Diencephalon (tissue), 1 donor: ENCODE measurements at places on chromosomes 4 and X. TPM values are rescaled to one million over a fixed set of nuclear protein-coding genes. Genes with fewer than 3 reads are reported as not detected.

The RNF128 gene
- total RNA-seq: 7.2 TPM

The GPR173 gene
- total RNA-seq: 27.0 TPM

The PLAC8 gene
- 2.1 TPM for total RNA-seq

The PFKFB1 gene
- 0.23 TPM for total RNA-seq

The TMPRSS11F gene
- total RNA-seq: not detected

The GLRA2 gene
- total RNA-seq: 52.4 TPM

The RPS6KA6 gene
- 27.2 TPM for total RNA-seq

The MBTPS2 gene
- 21.9 TPM for total RNA-seq

The OTUD6A gene
- total RNA-seq: not detected

The GYG2 gene
- total RNA-seq: 17.8 TPM

The SAT1 gene
- total RNA-seq: 64.8 TPM

The RTL3 gene
- not detected for total RNA-seq

The CACNA1F gene
- not detected for total RNA-seq

The MAGEE1 gene
- 27.5 TPM for total RNA-seq

The IGFBP7 gene
- total RNA-seq: 59.1 TPM

The PRDM5 gene
- 30.4 TPM for total RNA-seq

The SEL1L3 gene
- total RNA-seq: 70.6 TPM

The IQSEC2 gene
- 11.1 TPM for total RNA-seq

The ZMAT1 gene
- total RNA-seq: 8.5 TPM

The PTCHD1 gene
- 11.5 TPM for total RNA-seq

The SOWAHD gene
- 0.69 TPM for total RNA-seq

The FGFBP2 gene
- not detected for total RNA-seq

The KIF4A gene
- 5.8 TPM for total RNA-seq

The CFP gene
- total RNA-seq: 1.4 TPM

The AVPR2 gene
- total RNA-seq: not detected

The HNRNPD gene
- total RNA-seq: 64.4 TPM

The GUCY1A1 gene
- 264 TPM for total RNA-seq

The NAP1L2 gene
- total RNA-seq: 65.3 TPM

The S100G gene
- not detected for total RNA-seq

The PRRG3 gene
- 10.4 TPM for total RNA-seq

The IL1RAPL1 gene
- total RNA-seq: 30.9 TPM

The REELD1 gene
- total RNA-seq: not detected

The TBX22 gene
- total RNA-seq: 0.23 TPM

The CCDC160 gene
- total RNA-seq: 8.5 TPM

The MAGEA2 gene
- not detected for total RNA-seq

The RADX gene
- total RNA-seq: 32.5 TPM

The TNMD gene
- total RNA-seq: 0.23 TPM

The DKK2 gene
- total RNA-seq: 5.8 TPM

The CASP6 gene
- total RNA-seq: 10.6 TPM

The SH3TC1 gene
- 2.3 TPM for total RNA-seq

The PQBP1 gene
- 40.1 TPM for total RNA-seq

The BEX5 gene
- 57.9 TPM for total RNA-seq

The TRAM1L1 gene
- total RNA-seq: 24.5 TPM

The ADAMTS3 gene
- total RNA-seq: 13.1 TPM

The FOXR2 gene
- total RNA-seq: not detected

The TIMM8A gene
- 9.7 TPM for total RNA-seq

The NAT8L gene
- 25.6 TPM for total RNA-seq

The CCSER1 gene
- 155 TPM for total RNA-seq

The IL1RAPL2 gene
- 6.5 TPM for total RNA-seq

The SUPT20HL2 gene
- not detected for total RNA-seq

The PLP1 gene
- total RNA-seq: 43.8 TPM

The GAGE12H gene
- total RNA-seq: not detected
